D341Med (cell line): ENCODE measurements at places on chromosomes 1 and 21.

GRCh38 chr1:31760471-31761470 is 3.4 kb downstream of the ADGRB2 start:
- DNase-seq: peak; percentile 59

- DNase-seq: no peak
Observed at GRCh38 chr1:65097076-65097475, 50.9 kb upstream of the AK4 start.

- DNase-seq: no peak
Observed at GRCh38 chr1:111825217-111825616, 69.5 kb downstream of the DDX20 start.

DNA sequence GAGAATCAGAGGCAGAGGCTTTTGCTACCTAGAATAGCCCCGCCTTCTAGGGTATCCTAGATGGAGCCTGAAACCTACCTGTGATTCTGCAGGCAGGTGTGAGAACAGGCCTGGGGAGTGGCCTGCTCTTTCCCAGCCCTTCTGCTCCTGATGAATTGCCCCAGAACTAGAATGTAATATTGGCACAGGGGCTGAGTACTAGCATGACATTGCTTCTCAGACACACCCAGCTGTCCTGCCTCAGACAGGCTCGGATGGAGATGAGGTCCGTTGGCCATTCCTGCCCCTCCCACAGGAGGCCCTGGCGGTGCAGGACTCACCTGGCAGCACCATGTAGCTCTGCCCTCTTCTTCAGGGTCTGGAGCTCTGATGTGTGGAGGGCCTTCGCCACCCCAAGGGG is 237.6 kb downstream of the GRIK3 start:
- no peak for DNase-seq

DNA sequence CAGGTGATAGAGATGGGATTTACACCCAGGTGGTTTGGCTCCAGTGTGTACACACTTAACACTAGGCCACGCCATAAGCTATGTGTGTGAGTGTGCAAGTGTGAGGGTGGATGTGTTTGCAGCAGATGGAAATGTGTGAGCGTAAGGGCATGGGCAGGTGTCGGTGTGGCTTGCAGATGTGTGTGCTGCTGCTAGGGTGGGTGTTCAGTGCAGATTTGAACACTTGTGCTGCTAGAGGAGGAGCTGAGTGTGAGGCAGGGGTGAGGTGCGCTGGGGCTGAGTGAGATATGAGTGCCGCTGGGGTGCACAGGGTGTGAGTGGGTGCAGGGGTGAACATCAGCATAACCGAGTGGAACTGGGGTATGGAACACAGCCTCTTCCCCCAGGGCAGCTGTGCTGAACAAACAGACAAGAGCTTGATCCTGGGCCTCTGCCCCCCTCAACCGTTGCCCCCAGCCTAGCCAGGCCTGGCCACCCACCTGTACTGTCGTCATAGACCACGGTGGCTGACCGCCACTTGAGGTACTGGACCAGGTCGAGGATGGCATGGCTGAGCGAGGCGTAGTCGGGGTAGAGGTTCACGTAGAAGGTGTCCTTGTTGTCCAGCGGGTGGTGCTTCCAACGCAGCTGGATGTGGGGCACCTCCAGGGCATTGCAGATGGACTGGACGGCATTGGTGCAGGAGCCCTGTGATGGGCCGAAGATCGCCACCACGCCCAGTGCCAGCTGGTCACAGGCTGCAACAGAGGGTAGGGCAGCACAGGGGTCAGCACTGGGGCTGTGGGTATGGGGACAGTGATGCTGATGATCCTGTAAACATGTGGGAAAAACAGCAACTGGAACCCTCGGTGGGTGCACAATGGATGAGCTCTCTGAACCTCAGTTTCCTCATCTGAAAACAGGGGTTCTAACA is 153.9 kb downstream of the GRIK3 start:
- DNase-seq: peak; percentile 16

- DNase-seq: no peak
Observed at GRCh38 chr21:32930673-32931072, 95.1 kb upstream of the OLIG2 start.

DNA sequence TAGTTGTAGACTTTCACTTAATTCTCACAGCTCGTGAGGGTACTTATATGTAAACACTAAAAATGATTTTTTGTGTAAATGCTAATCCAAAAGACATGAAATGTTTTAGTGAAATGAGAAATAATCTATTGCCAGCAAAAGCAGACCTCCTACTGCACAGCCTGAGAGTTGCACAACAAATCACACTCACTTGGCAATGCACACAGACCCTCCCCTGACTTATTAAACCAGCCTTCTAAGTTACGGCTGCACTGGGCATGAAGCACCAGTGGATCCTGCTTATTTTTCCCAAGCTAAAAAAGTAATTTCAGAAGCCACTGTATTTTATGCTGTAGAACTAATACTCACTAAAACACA is 10.3 kb downstream of the ERRFI1 start:
- no peak for DNase-seq

- peak; percentile 58 for DNase-seq
Observed at GRCh38 chr1:239810061-239810481, 281.6 kb upstream of the FMN2 start.

GRCh38 chr21:37907076-37907475 is 9.2 kb downstream of the KCNJ6 start:
- no peak for DNase-seq

GRCh38 chr1:61004262-61005003 is 77.9 kb upstream of the NFIA start:
- DNase-seq: no peak

DNA sequence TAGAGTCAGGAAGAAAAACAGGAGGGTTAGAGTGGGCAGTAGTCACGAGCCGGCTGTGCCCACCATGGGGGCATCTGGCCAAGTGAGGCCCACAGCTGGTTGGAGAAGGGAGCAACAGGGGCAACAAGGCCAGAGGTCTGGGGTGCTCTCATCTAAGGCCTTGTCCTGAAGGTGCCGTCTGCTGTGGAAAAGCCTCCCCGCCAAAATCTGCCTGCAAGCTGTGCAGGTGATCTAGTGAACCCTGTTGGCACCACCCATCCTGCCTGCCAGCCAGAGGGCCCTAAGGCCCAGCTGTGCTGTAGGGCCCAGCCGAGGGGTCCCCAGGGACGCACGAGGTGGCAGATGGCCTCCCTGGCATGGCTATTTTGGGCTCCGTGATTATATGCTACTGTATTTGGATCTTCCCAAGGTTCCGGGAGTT is 51.3 kb downstream of the LGR6 start:
- DNase-seq: peak; percentile 80

DNA sequence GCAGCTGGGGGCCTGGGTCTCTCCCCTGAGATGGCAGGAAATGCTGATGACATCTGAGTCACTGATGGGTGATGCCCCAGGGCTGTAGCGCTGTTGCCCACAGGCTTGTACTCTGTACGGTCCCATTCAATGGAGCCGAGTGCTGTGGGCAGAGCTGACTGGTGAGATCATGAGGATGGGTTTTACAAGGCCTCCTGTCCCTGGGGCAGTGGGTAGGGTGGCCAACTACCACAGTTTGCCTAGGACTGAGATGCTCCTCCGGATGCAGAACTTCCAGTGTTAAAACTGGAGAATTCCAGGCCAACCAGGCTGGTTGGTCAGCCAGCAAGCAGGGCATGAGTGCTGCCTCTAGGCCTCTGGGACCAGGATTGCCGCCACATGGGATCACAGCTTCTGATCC is 9.2 kb downstream of the PHLDA3 start:
- DNase-seq: no peak

DNA sequence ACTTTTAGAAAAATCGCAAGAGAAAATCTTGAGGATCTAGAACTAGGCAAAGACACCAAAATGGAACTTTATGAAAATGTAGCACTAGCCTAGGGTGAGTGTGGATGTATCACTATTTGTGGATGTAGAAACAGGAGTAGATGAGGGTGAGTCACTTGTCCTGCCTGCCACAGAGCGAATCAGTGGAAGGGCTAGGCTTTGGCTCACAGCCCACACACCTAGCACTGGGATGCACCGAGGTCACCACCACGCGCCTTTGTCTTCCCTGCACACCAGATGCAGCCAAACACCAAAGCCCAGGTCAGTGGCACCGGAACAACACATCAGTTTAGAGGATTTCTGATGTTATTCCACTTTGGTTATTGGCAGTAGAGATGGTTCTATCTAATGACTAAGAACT is 38.2 kb downstream of the PKNOX1 start:
- no peak for DNase-seq

DNA sequence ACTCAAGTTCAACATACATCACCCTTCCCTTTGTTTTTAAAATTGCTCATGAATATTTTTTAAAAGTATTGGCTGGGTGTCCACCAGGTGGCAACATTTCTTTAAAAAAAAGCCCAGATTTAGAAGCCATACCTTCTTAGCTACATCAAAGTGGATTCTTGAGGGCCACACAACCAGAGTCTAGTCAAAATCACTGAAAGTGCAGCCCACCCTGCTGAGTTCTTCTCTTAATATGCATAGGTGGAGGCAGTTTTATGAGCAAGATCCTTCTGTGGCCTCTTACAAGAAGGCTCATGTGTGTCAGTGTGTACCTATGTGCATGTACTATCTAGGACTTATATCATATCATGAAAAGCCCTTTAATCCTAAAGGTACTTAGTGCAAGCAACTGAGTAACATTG is 16.9 kb upstream of the GNG12 start:
- DNase-seq: peak; percentile 40

DNA sequence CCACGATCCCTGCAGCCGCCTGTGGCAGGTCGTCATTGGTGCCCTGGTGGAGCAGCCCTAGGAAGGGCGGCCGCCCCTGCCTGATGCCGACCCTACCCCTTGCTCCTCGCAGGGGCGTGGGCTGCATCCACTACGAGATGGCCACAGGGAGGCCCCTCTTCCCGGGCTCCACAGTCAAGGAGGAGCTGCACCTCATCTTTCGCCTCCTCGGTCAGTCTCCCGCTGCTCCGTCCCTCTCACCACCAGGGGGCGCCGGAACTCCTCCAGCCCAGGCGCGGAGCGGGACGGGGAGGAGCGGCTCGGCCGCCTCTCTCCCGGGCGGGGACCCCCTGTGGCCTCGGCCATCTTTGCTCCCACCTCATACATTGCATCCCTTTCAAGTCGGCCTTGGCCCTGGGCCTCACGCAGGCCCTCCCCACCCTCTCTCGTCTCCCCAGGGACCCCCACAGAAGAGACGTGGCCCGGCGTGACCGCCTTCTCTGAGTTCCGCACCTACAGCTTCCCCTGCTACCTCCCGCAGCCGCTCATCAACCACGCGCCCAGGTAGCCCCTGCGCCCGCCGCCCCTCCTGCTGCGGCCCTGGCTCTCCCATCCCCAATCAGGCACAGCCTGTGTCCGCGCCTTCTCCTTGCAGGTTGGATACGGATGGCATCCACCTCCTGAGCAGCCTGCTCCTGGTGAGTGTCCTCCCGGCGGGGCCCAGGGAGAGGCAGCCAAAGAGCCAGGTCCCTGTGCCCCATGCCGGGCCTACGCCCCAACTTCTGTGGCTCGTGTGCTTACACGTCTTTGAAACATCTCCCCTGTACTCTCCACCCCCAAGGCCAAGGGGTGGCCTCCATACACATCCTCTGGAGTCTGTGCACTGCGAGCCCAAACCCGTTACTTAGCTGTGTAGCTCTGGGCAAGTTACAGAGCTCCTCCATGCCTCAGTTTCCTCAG is 24.7 kb downstream of the CDK18 start:
- peak; percentile 97 for DNase-seq

DNA sequence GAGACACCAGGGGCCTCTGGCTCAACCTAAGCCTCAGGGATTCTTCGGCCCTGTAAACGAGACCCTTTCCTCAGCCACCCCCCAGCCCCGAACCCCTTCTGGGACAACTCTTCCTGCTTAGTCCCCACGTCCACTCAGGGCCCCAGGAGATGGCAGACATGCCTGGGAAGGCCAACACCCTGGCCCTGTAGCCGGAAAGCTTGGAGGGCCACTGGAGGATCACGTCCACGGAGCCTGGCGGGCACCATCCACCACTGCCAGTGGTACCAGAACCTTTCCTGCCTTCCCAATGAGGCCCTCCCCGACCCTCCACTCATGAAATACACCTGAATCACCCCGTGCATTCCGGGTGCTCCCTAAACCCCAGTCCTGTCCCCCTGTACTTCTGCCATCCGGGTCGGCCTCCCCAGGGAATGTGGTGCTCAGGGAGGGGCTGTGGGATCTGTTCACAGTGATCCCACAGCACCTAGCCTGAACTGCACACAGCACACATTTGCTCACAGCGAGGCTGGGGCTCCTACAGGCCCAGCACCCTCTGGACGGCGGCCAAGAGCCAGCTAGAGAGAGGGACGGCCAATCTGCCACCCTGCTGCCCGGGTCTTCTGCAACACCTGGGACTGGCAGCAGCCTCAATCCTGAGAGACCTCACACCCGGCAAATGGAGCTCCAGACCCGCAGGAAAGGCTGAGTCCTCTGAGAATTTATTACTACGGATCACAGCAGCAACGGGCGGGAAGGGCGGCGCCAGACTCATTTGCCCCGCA is 1.8 kb downstream of the AURKAIP1 start:
- DNase-seq: no peak

DNA sequence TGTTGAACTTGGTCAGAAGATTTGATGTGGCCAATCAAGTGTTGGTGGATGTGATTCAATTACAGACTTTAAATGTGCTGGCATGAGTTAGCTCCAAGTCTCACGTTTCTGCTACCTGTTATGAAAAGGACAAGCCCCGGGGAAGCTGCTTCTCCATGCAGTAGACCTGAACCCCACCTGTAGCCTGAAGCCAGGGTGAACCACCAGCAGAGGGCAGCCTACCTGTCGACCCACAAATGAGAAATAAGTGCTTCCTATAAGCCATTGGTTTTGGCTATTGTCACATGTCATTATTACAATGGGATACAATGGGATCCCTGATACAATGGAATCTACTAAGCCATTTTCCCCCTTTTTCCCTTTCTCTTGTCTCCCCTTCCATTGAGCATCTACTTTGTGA is 230.2 kb downstream of the PRDM2 start:
- no peak for DNase-seq

GRCh38 chr1:105083611-105084010 is 1333.9 kb downstream of the AMY1C start:
- DNase-seq: no peak

DNA sequence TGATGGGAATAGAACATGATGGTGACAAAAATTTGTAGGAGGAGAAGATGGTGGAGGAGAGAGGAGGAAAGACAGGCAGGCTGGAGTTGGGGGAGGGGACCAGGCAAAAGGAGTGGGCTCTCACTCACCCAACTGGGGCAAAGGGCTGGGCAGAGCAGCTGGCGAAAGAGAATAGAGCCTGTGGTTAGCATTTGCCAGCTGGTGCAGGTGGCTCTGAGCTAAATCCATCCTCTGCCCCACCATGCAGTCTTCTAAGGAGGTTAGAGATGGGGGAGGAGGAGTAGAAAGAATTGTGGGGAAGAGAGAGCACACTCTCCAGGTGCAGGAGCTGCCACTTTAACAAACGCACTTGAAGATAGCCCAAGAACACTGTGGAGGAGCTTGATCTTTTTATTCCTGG is 27.6 kb upstream of the SLAMF1 start:
- no peak for DNase-seq
